ENCODE measurements at places on chromosomes 6 and 20. TPM values are rescaled to one million over a fixed set of nuclear protein-coding genes. Genes with fewer than 3 reads are reported as not detected.

- DNase-seq: no peak
- no peaks in the 10 kb centered on the region for H3K36me3 ChIP-seq
- no peaks in the 10 kb centered on the region for H3K27me3 ChIP-seq
- H3K4me1 ChIP-seq: no peaks in the 10 kb centered on the region
- H3K4me3 ChIP-seq: no peak overlapping the region
- H3K27ac ChIP-seq: no peak overlapping the region
Observed at GRCh38 chr6:135606392-135606791, 108.9 kb upstream of the AHI1 start.

DNA sequence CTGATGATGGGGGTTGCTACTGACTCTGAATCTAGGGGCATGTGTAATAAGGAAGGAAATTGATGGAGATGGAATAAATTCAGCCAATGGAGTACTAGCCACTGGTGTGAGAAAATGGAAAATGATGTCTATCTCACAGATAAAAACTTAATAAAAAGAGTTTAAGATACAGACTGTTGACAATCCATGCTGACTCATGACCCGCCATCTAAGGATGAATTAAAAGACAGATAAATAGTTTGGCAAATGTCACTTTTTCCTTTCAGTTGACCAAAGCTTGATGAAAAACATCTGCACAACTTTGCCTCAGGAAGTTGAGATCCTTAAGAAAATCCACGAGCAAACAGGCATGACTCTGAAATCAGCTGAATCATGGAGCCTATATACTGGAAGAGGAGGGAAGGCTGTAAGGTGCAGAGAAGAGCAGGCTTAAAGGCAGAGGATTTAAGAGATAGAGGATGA is 82.6 kb upstream of the BMP5 start:
- DNase-seq: no peak
- no peaks in the 10 kb centered on the region for H3K36me3 ChIP-seq
- no peaks in the 10 kb centered on the region for H3K4me1 ChIP-seq
- no peak overlapping the region for H3K27ac ChIP-seq
- H3K27me3 ChIP-seq: no peaks in the 10 kb centered on the region
- H3K4me3 ChIP-seq: no peak overlapping the region

- H3K4me1 ChIP-seq: no peaks in the 10 kb centered on the region
- H3K36me3 ChIP-seq: no peaks in the 10 kb centered on the region
- no peaks in the 10 kb centered on the region for H3K27me3 ChIP-seq
- no peak overlapping the region for H3K27ac ChIP-seq
Observed at GRCh38 chr6:135640449-135641111, 143.0 kb upstream of the AHI1 start.

DNA sequence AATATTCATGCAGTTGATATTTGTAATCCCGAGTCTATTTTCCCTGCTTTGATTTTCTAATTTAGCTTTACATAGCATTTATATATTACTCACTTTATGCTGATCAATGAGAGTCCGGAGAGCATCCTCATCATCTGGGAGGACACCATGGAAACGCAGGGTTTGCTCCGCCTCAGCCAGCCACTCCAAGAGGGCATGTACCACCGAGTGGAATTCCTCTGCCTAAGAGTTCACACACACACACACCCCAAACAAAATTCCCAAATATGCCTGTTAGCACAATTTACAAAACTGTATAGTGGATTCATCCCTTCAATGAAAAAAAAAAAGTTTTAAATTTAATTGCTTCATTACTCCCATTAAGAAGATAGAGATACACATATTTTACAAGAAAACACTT is 160.7 kb downstream of the DST start:
- H3K27ac ChIP-seq: no peak overlapping the region
- H3K4me1 ChIP-seq: no peaks in the 10 kb centered on the region
- peaks cover 66% of the 10 kb centered on the region for H3K36me3 ChIP-seq
- DNase-seq: no peak
- H3K4me3 ChIP-seq: no peak overlapping the region

DNA sequence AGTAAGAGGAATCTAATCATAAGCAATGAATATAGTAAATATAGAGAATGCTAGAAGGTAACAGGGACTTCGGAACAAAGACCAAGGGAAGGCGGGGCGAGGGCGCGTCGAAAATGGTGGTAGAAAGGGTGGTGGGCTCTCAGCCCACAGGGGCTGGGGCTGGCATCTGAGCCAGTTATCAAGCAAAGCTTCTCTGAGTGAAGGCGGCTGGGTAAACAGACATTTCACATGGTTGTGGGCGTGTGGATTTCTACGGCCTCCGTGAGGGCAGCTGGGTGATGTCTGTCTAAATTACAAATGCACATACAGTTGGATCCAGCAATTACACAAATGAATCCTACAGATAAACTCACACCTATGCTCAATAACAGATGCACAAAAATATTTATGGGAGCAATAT is 56.6 kb downstream of the TOX2 start:
- no peaks in the 10 kb centered on the region for H3K36me3 ChIP-seq
- H3K27ac ChIP-seq: no peak overlapping the region
- no peak overlapping the region for H3K4me3 ChIP-seq
- H3K27me3 ChIP-seq: no peaks in the 10 kb centered on the region
- DNase-seq: no peak

GRCh38 chr20:35409542-35409941 is 2.2 kb downstream of the UQCC1 start:
- no peak overlapping the region for H3K27ac ChIP-seq
- peaks cover 43% of the 10 kb centered on the region for H3K36me3 ChIP-seq
- no peaks in the 10 kb centered on the region for H3K27me3 ChIP-seq
- DNase-seq: no peak
- no peak overlapping the region for H3K4me3 ChIP-seq

DNA sequence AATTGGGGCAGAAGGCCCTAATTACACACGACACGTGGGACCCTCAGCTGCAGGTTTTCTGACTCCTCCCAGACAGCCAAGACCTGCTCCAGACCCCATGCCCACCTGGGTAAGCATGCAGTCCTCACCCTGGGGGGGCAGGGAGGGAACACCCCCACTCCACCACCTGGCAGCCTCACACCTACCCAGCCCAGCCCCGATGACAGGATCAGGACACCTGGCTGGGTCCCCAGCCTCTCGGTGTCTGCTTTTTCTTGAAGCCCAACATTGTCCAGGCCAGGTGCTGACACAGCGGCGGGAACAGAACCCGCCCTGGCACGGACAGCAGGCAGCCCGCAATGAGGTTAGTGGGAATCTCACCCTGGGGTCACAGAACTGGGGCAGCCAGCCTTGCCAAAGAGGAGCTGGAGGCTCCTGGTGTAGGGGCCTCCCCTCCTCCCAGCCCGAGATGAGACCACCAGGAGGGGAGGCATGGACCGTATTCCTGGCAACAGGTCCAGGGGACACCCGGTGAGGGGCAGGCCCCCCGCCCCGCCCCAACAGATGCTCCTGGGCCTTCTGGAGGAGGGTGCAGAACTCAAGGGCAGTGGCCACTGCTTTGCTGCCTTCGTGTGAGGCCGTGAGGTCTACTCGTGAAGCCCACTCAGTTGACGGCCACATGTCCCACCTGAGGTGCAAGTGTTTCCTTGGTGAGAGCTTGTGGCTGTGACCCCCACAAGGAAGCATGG is 103.8 kb downstream of the DLL1 start:
- H3K4me1 ChIP-seq: no peaks in the 10 kb centered on the region
- DNase-seq: no peak
- H3K36me3 ChIP-seq: peaks cover 5% of the 10 kb centered on the region
- H3K27me3 ChIP-seq: no peaks in the 10 kb centered on the region
- H3K4me3 ChIP-seq: no peak overlapping the region

DNA sequence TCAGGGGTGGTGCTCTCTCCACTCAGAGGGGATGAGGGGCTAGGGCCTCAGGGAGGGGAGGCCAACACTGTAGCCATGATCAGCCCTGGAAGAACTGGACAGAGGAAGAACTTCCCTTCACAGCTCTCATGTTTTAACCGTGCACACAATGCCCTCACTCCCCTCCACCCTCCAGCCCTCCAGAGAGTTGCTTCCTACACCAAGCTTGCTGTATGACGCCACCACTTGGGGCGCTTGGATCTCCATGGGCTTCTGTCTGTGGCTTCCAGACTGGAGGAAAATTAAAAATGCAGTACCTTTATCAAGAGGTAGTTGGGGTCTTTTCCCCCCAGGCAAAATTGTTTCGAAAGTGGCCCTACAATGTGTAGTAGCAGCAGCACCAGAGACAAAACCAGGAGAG is 48.4 kb downstream of the ARHGAP40 start:
- no peaks in the 10 kb centered on the region for H3K36me3 ChIP-seq
- no peak for DNase-seq
- no peak overlapping the region for H3K4me3 ChIP-seq
- peaks cover 17% of the 10 kb centered on the region for H3K27me3 ChIP-seq

GRCh38 chr6:148524976-148525375 is 182.3 kb downstream of the SASH1 start:
- H3K4me1 ChIP-seq: peaks cover 2% of the 10 kb centered on the region
- H3K36me3 ChIP-seq: peaks cover 53% of the 10 kb centered on the region
- H3K27ac ChIP-seq: no peak overlapping the region
- no peak for DNase-seq
- H3K27me3 ChIP-seq: no peaks in the 10 kb centered on the region

DNA sequence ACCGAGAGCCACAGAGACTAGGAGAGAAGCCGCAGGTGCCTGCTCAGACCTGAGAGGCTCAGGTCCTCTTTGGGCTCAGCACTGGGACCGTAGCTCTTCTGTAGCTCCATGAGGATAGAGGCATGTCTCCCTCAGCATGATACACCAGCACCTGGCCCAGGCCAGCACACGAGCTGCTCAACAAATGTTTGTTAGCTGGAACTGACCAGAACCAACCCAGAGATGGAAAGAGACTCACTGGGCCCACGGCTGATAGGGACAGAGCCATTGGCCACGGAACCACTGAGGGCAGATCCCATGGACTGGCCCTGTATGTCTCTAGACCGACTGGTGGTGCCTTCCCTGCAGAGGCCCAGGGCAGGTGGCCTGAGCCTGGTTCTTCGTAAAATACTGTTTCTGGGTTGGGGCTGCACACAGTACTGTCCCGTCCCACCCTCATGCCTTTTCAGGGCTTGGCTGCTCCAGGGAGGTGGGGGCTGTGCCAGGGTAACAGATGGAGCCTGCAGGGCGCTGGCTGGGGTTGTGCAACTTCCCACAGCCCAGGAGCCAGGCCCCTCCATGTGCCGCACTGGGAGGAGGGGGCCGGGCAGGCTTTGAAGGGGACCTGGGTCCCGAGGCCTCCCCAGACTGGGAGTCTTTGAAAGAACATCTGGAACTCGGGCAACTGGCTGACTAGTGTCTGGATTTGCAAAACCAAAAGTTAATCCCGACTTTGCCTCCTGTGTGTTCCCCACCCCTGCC is 5.2 kb downstream of the C20orf204 start:
- no peak for DNase-seq
- no peak overlapping the region for H3K27ac ChIP-seq
- H3K36me3 ChIP-seq: no peaks in the 10 kb centered on the region
- H3K4me3 ChIP-seq: peak overlapping the region; percentile 46

DNA sequence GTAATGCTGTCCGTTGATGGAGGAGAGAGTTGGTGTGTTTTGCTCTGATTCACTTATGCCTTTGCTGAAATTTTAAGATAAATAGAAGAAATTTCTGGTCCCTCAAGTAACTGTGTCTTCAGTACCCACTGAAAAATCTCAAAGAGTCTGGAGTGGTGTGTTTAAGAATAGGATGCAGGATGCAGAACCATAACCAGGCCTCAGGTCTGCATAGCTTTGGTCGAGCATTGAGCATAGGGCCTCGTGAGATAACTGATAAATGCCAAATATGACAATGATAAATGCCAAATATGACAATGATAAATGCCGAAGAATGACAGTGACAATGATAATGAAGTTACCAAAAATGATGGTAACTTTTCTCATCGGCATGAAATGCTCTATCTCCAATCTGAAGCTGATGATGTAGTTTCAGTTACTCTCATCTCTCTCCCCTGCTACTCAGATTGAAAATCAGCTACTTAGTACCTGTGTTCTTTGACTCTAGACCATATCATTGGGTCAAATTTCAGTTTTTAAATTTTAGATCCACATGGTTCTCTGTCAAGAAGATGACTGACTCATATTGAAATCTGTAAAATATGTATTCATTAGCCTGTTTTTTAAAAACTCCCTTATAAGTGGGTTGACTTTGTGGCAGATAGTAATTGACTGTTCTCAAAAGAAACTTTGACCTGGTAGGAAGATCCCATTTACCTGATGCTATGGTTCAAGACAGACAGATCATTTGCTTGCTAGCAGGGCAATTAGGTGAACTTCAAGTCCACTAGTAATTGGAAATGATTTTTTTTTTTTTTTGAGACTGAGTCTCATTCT is 96.6 kb downstream of the SLC16A10 start:
- DNase-seq: no peak
- H3K4me3 ChIP-seq: no peak overlapping the region
- no peaks in the 10 kb centered on the region for H3K36me3 ChIP-seq
- no peak overlapping the region for H3K27ac ChIP-seq

DNA sequence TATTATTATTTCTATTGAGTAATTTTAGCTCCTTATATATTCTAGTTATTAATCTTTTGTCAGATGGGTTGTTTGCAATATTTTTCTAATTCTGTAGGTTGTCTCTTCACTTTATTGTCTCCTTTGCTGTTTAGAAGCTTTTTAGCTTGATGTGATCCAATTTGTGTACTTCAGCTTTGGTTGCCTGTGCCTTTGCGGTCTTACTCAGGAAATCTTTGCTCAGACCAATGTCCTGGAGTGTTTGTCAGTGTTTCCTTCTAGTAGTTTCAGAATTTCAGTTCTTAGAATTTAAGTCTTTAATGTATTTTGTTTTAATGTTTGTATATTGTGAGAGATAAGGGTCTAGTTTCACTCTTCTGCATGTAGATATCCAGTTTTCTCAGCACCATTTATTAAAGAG is 916.0 kb upstream of the EYS start:
- H3K4me3 ChIP-seq: no peak overlapping the region
- no peaks in the 10 kb centered on the region for H3K4me1 ChIP-seq
- no peak overlapping the region for H3K27ac ChIP-seq
- DNase-seq: no peak
- no peaks in the 10 kb centered on the region for H3K27me3 ChIP-seq

GRCh38 chr6:54353975-54354374 is 45.7 kb downstream of the TINAG start:
- no peaks in the 10 kb centered on the region for H3K27me3 ChIP-seq
- H3K36me3 ChIP-seq: no peaks in the 10 kb centered on the region
- H3K27ac ChIP-seq: no peak overlapping the region
- no peak for DNase-seq
- H3K4me1 ChIP-seq: no peaks in the 10 kb centered on the region

GRCh38 chr6:106820412-106820852 is 154.1 kb downstream of the CD24 start:
- no peak overlapping the region for H3K27ac ChIP-seq
- no peak overlapping the region for H3K4me3 ChIP-seq
- no peaks in the 10 kb centered on the region for H3K27me3 ChIP-seq

MAN1A1 gene
- 1.9 TPM for total RNA-seq

CCN6 gene
- not detected for total RNA-seq

PRKN gene
- 2.0 TPM for total RNA-seq

SLC2A10 gene
- 9.9 TPM for total RNA-seq

VGLL2 gene
- not detected for total RNA-seq

CYP39A1 gene
- total RNA-seq: 0.59 TPM

CD93 gene
- total RNA-seq: not detected
